ENCODE measurements at places on chromosomes 11 and 22.

DNA sequence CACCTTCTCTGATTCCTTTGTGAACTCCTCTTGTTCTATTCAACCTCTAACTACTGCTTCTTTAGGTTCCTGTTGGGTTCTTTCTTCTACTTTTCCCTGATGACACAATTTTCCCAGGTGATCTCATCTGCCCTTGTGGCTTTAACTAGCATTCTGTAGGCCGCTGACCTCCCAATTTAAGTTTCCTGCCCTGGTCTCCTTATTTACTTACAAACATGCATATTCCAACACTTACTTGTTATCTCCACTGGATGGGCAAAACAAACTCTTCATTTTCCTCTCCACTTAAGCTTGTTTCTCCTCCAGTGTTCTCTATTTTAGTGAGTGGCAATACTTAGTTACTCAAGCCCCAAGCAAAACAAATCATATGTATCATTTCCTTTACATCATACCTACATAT lies 734.5 kb downstream of the METTL15 start:
- DNase-seq: no peak

GRCh38 chr11:106565326-106565725 lies 452.9 kb downstream of the GUCY1A2 start:
- DNase-seq: no peak

DNA sequence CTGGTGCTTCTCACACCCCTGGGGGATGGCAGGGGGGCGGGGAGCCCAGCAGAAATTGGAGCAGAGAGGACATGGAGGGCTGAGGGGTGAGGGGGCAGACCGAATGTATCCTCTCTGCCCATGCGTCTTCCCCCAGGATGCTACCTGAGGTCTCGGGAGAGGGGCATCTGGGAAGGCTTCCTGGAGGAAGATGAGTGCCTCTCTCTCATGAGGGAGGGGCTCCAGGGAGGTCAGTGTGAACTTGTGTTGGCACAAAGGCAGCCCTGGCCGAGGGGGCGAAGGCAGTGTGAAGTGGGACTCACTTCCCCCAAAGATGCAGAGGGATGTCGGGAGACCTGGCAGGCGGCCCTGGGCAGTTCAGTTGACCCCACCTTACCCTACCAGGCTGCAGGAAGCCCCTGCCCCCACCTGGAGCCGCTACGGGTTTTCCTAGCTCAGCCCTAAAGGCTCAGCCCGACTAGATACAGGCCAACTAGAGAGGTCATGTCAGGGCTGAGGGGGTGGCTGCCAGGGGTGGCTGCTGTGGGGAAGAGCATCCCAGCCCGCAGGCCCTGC lies 10.4 kb downstream of the ASCL2 start:
- DNase-seq: no peak

GRCh38 chr11:12052676-12053605 lies 44.5 kb upstream of the DKK3 start:
- DNase-seq: no peak

GRCh38 chr11:33552756-33553155 lies 147.9 kb downstream of the C11orf91 start:
- DNase-seq: no peak

DNA sequence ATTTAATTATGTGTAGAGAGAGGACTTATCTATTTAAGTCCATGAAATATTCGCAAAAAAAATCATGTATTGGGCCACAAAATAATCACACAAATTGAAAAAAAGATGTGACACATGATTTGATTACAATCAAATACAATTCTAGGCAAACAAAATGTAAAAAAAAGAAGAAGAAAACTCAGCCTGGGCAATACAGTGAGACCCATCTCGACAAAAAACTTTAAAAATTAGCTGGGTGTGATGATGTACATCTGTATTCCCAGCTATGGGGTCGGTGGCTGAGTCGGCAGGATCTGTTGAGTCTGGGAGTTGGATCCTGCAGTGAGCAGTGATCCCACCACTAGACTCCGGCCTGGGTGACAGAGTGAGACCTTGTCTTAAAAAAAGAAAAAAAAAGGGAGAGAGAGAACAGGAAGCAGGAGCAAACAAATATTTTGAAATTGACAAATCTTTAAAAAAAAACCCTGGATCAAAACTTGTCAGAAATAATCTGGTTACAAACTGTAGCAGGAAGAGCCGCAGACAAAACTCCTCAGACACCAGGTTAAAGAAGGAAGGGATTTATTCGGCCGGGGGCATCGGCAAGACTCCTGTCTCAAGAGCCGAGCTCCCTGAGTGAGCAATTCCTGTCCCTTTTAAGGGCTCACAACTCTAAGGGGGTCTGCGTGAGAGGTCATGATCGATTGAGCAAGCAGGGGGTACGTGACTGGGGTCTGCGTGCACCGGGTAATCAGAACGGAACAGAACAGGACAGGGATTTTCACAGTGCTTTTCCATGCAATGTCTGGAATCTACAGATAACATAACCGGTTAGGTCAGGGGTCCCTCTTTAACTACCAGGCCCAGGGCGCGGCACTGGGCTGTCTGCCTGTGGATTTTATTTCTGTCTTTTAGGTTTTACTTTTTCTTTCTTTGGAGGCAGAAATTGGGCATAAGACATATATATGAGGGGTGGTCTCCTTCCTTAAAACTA lies 3.3 kb upstream of the TYMP start:
- no peak for DNase-seq

GRCh38 chr11:64760759-64761420 lies 1.1 kb upstream of the PYGM start:
- DNase-seq: no peak

- DNase-seq: no peak
Observed at GRCh38 chr11:12137005-12137690, 26.8 kb downstream of the MICAL2 start.

- no peak for DNase-seq
Observed at GRCh38 chr11:457111-457760, 7.2 kb downstream of the PTDSS2 start.

- DNase-seq: no peak
Observed at GRCh38 chr11:100676901-100677300, 10.2 kb upstream of the ARHGAP42 start.

DNA sequence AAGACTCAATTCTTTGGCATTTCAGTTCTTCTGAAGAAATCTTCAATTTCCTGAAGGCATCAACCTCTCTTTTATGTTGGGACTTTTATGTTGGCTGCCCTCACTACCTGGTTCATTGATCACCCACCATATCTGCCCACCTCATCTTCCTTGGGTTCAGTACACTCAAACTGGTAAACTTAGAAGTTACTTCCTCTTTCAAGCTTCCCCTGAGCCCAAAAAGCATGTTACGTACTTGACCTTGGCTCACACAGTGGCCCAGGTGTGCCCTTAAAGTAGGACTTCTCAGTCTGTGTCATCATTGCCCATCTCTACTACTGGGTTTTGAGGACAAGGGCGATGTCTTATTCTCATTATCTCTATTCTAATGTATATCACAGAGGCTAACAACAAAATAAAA lies 86.1 kb downstream of the GRIA4 start:
- DNase-seq: no peak

GRCh38 chr11:2877474-2877873 lies 8.1 kb downstream of the CDKN1C start:
- no peak for DNase-seq

- DNase-seq: no peak
Observed at GRCh38 chr22:37098976-37099591, 10.4 kb downstream of the TMPRSS6 start.

GRCh38 chr22:19182472-19183157 lies 4.1 kb upstream of the SLC25A1 start:
- DNase-seq: no peak

DNA sequence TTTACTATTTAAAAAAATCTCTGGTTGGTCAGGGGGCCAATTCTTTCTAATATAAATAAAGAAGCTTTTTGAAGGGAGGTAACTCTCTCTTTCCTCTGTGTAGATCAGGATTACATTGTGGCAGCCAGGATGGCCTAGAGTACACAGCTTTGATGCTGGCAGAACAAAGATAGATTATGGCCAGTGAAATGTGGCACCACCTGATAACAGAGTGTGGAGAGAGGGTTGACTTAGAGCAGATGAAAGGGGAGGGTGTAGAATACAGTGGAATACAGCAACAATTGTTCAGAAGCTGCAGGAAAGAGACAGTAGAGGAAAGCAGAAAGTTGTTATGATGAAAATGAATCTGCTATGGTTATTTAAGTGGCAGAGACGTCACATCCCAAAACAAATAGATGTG lies 99.0 kb downstream of the FAR1 start:
- DNase-seq: peak; percentile 54

- DNase-seq: no peak
Observed at GRCh38 chr11:128476729-128477128, 110.6 kb downstream of the ETS1 start.

DNA sequence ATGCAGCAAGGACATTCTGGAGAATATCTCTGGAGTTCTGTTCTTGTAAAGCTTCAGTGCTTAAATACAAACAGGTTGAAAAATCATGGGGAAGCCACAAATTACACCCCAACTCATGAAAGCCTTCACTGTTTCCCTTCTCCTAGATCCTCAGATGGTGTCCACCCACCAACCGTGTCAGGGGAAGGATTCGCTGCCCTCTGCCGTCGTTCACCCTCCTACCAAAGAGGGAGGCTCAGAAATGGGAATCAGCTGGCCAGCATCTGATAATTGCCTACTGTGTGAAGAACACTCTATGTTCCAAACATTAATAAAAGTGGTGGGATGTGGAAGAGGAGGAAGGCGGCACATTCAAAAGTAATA lies 7.4 kb upstream of the HEPACAM start:
- DNase-seq: no peak

- DNase-seq: no peak
Observed at GRCh38 chr11:33894398-33894746, 2.5 kb upstream of the LMO2 start.

- DNase-seq: no peak
Observed at GRCh38 chr11:107359701-107360100, 97.9 kb downstream of the CWF19L2 start.

- DNase-seq: no peak
Observed at GRCh38 chr22:44371741-44372525, 59.2 kb upstream of the SHISAL1 start.
